ENCODE measurements at places on chromosomes 1 and 21.

DNA sequence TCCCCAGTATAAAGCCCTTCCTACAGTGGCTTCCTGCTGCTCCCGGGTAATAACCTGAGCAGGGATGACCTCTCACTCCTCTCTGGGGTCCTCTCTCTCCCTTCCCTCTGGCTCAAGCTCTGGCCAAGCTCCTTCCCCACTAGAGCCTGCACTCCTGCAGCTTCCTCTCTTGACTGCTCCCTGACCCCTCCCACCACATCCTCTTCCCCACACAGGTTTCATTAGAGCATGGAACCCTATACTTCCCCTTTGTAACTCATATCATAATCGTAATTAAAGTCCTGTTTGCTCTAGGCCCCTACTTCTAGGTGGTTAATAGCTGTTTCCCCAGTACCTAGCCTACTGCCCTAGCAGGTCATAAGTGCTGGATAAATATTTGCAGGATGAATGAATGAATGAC, 146.2 kb downstream of the C1orf21 start:
- DNase-seq, result peak; percentile 69

DNA sequence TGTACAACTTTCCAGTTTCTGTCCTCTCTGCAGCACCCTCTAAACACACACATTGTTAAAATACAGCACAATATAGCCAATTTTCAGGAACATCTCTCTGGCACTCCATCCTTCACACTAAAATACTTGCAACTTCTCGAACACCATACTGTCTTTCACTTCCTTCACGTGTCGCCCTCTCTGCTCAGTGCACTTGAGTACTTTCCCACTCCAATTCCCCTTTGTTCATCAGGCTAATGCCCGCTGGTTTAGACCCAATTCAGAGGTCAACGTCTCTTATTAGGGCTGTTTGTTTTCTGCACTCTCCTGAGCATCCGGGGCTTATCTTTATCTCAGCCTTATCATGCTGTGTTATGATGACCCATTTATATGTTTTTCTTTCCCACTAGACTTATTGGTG, 238.2 kb upstream of the SGIP1 start:
- DNase-seq, result no peak

GRCh38 chr1:163205513-163205912, 2.8 kb upstream of the RGS5 start:
- DNase-seq, result no peak

DNA sequence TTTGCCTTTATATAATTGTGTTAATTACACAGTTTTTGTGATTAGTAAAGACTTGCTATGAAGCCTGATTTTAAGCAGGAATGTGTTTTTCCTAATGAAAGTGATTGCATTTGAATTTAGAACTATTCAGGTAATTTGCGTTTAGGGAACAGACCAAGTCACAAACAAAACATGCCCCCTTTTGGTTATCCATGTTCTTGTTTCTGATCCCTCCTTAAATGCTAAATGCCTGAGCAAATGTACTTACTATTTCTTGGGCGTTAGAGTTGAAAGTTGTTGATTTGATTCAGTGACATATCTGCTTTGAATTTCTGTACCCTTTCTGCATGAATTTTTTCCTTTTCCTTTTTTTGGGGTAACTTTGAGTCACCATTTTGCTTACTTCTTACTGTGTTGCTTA, 5.2 kb downstream of the POU2F1 start:
- DNase-seq, result no peak
